ENCODE measurements at places on chromosomes 11 and 22.

DNA sequence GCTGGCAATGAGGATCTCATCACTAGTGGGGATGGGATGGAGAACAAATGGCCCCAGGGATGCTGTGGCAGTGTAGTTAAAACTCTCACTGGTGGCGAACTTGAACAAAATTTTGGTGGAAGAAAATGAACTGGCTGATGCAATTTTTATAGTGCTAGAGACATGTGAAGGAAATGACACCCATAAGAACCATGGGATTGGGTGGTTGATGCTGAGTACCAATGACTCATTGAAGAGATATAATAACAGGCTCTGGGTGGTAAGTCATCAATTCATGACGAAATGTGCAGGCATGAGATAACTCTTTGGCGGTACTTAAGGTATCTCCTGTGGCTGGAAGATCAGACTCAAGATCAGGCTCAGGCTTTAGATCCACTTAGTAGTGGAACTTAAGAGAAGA lies 172.9 kb upstream of the DDI1 start:
- no peak for DNase-seq

DNA sequence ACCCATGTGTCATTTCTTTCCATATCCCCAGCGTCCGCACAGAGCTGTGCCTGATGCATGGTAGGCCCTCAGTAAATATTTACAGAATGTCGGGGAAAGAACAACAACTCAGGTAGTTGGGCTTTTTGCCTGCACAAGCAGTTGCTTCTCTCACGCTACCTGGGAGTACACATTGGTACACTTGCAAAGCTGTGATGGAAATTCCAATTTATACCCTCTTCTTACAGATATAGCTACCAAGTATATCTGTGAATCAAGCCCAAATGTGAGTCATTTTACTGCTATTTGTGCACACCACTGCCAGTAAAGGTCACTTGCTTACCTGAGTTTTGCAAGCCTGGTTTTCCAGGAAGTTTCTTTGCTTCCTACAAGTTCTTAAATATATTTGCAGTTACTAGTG lies 333.0 kb upstream of the NARS2 start:
- DNase-seq: no peak

GRCh38 chr22:20721409-20722218 lies 52.3 kb upstream of the SERPIND1 start:
- no peak for DNase-seq

DNA sequence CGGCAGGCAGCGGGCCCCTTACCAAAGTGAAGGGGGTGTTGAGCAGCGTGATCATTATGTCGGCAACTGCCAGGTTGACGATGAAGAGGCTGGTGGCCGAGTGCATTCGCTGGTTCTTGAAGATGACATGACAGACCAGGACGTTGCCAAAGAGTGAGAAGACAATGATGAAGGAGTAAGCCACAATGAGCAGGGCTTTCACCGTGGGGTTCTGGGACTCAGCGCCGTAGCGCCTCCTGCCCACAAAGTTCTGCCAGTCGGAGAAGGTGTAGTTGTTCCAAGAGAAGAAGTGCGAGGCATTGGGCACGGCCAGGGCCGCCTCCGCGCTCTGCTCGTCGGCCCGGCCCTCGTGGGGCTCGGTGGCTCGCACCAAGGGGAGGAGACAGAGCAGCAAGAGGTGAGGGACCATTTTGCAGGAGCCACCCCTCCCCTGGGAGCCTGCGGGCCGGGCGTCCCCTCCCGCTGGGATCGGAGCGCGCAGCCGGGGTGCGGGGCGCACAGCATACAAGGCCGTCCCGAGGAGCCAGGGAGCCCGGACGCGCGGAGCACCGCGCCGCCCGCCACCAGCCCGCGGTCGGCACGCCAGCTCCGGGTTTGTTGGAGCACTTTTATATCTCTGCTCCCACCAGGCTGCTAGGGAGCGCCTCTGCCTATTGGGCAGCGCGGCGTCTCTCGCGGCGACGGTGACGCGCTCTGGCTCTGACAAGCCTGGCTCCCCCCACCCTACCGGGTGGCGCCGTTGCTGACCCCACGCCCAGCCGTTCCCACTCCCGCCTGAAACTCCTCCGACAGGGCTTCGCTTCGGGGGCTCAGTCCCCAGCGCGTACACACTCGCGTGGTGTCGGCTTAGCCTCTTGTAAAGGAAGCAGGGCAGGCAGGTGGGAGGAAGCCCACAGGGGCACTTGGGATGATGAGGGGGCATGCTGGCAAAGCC lies at the start of gene GPR83:
TSS of gene GPR83 (minus strand) at position 581 of the 934 bp plus-strand sequence. CDS start at position 409, 172 bp downstream.
- DNase-seq: no peak

DNA sequence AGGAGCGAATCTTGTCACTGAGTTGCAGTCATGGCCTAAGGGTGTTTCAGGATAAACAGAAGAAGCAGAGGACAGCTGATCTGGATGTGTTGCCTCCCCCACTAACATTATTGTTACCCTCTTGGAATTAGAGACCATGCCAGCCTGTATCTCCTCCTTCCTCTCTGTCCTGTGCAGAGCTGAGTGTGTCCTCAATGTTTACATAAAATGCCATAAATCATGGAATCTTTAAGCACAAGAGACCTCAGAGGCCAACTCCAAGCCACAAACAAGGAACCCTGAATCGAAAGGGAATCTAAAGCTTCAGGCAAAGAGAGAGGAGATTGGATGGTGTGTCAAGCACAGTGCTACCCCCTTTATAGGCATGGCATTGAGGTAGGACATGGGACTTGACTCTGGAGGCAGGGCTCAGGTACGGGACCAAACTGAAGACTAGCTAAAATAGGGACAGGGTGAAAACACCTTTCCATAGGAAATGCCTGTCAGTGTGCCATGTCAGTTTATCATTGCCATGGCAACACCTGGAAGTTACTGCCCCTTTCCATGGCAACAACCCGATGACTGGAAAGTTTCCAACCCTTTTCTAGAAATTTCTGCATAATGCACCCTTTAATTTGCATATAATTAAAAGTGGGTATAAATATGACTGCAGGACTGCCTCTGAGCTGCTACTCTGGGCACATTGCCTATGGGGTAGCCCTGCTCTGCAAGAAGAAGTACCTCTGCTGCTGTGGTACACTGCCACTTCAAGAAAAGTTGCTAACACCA lies 489.7 kb downstream of the MIAT start:
- DNase-seq: peak; percentile 41

DNA sequence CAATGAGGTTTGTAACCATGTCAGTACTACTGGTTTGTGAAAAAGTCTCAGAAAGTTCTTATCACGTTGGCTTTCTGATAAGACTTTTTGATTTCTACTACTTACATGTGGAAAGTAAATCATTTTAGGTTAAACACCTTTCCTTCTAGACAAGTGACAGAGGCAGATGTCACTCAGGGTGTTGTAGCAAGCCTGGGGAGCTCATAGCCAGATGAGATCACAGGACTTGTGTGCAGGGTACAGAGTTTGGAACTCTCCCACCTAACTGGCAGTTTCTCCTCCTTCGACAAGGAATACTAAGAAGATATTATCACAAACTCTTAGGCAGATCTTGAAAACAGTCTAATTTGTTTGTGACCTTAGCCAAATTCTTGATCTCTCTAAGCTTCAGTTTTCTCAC lies 49.4 kb upstream of the PICALM start:
- DNase-seq: no peak

DNA sequence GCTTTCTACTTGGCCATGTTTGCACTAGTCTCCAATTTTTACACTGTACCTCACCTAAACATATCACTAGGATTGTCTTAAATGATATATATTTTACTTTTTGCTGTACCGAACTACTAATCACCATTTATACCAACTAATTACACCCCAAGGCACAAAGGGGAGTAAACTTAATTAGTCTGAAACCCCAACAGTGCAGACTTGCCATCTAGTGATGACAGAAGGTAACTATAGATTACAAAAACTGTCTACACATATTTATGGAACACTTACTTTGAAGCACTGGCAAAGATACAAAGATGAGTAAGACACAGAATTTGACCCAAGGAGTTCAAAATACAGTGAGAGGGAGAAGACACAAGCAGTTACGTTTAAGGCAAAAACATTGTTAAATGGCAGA lies 139.7 kb downstream of the CNTN5 start:
- DNase-seq: no peak

DNA sequence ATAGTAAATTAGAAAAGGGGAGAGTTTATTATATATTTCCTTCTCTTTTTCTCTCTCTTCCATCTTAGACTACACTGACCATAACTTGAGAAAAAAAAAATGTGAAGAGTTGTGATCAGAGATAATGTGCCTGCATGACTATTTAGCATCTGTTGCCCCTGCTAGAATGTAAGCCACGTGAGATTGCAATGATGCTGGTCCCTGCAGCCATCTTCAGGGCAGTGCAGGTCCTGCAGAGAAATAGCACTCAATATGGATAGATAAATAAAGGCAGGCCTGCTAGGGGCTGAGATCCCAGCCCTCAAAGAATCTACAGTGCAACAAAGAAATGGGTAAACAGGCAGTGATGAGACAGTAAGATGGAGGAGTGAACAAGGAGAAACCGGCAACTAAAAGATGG lies 7.8 kb upstream of the DKK3 start:
- no peak for DNase-seq

DNA sequence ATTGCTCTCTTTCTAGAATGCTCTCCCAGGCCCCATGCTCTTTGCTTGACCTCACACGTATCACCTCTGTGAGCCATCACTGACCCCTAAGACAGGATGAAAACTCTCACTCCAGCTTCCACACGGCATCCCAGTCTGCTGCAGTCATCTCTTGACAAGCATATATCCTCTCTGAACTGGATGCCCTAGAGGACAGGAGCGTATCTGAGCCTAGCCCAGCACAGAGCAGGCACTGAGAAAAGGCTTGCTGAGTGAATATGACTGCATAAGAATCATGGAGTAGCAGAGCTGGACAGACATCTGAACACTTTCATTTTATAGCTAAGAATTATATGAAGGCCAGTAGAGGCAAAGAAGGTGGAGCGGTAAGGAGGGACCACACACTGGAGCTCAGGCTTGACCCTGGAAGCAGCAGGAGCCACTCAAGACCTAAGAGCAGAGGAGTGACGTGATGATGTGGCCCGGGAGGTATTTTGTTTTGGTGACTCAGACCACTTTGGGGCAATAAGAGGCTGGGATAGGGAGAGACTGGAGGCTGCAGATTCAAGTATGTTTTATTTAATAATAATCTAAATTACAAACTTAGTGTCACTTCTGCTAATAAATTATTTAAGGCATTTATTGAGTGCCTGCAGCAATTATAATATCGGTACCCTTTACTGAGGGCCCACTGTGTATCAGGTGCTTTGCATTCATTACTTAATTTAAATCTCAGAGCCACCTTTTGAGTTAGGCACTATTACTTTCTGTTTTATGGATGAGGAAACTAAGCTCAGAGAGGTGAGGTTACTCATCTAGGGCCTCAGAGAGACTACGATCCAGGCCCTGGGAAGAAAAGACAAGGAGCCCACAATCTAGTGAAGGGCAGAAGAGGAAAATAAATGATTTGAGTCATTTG lies 42.6 kb downstream of the MAP6 start:
- no peak for DNase-seq

DNA sequence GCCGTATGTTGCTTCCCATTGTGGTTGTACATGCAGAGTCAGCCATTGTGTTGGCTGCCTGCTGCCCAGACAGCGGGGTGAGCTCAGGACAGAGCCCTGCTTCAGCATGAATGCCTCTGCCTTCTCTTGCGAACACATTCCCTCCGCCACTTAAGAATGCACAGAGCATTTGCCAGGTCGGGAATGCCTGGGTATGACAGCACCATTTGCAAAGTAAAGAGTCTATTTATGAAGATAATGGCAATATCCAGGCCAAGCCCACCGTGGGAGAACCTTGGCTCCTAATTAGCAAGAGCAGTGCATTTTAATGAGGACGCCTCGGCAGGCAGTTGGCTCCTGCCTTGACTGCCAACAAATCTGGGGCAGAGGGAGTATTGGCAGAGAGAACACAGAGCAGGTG lies 62.5 kb upstream of the SORL1 start:
- DNase-seq: no peak

- DNase-seq: no peak
Observed at GRCh38 chr22:40310081-40310767, 36.1 kb upstream of the ADSL start.

DNA sequence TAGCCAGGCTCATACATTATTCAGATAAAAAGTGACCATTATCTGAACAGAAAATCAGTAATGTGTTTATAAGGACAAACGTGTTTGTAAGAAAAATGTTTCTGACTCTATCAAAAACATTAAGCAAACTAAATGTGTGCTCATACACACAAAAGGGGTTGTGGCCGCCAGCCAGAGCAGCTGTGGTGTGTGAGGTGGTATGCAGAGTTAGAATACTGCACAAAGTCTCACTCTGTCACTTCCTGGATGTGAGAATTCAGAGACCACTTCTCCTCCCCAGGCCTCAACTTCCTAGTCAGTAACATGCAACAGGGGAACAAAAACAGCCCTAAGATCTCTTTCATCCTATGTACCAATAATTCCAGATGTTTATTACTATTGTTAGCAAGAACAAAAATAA lies 9.4 kb downstream of the OR5B21 start:
- DNase-seq: no peak

DNA sequence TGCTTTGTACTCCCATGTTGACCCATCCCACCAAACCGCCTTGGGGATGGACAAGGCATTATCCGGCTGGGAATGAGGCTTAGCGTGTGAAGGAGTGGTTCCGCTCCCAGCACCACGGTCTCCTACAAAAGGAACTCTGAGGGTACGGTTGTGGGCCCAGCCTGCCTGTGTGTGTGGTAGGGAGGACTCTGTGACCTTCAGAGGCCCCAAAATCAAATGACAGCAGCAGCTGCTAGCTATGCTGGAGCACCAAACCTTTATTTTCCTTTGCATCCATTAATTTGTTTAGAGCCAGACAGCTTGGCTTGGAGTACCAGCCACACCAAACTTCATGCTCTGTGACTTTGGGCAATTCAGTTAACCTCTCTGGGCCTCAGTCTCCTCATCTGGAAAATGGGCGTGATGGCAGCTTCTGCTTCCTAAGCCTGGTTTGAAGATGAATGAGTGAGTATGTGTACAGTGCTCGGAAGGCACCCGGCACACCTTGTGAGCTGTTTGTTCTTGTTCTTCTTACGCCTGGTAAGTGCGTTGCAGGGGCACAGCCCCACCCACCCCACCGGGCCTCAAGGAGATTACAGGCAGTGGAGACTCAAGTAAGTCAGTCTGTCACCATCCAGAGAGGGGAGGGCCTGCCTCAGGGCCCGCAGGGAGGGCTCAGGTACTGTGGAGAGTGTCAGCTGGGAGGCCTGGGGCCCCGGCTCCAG lies 25.3 kb downstream of the MB start:
- DNase-seq: no peak

DNA sequence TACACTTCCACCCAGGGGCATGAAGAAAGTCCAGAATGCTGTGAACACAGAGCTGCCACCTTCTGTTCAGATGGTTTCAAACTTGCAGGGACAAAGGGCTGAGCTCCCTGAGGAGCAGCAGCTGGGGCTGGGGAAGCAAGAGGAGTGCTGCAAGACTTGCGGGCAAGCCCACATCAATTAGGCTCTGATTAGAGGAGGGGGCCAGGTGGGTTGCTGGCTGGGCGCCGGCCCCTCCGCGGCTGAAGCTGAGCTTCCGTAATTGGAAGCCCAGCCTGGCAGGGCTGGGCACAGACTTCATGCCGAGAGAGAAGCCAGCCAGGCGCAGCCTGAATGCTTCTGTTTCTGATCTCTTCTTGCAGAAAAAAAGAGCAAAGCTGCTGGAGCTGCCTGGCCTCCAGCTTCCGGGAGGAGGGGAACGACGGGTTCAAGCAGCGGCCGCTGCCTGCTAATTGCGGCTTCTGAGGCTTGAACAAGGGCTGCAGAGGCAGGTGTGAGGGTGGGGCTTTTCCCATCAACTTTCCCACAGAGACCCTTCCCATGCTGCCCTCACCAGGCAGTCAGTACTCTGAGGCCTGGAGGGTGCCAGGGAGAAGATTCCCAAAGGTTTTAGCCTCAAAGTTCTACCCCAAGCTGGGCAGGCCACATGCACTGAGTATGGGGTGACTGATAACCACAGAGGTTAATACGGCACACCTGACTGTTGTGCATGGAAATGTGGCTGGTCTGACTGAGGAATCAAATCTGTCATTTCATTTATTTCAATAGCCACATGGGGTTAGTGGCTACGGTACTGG lies 91.1 kb upstream of the LMO1 start:
- no peak for DNase-seq

Data from NCI-H1048 (cell line).